ENCODE measurements at places on chromosomes 7 and 10. TPM values are rescaled to one million over a fixed set of nuclear protein-coding genes. Genes with fewer than 3 reads are reported as not detected.
A peak's percentile ranks its signal among the peaks of the same experiment; 100 is the strongest.

Gene AOAH
- total RNA-seq: 20.8 TPM

DNA sequence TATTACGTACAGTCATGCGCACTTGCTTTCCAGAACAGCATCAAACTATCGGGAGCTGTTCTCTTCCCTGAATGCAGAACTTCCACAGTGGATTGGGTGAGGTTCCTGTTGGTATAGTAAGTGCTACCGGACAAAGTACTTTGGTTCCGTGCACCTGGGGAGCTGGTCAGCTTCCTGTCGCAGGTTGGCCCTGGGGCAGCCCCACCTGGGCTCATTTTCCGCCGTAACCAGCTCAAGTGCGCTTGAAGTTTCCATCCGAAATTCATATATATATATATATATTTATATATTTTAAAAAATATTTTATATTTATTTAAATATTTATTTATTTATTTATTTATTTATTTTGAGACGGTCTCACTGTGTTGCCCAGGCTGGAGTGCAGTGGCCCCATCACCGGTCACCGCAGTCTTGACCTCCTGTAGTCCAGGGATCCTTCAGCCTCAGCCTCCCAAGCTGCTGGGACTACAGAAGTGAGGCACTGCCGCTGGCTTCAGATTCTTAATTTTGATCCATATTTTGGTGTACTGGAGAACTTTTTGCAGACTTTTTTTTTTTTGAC is 6.5 kb downstream of the SCART1 start:
- H3K27ac ChIP-seq: no peak overlapping the region
- no peak overlapping the region for H3K4me3 ChIP-seq
- H3K4me1 ChIP-seq: no peaks in the 10 kb centered on the region
- DNase-seq: no peak
- no peaks in the 10 kb centered on the region for H3K27me3 ChIP-seq

Gene STEAP1
- 5.7 TPM for total RNA-seq

Gene CLDN3
- total RNA-seq: 11.8 TPM

GRCh38 chr7:105530546-105530945 is 1.5 kb upstream of the RINT1 start:
- H3K4me3 ChIP-seq: no peak overlapping the region
- no peak overlapping the region for H3K27ac ChIP-seq
- DNase-seq: peak; percentile 62
- H3K27me3 ChIP-seq: no peaks in the 10 kb centered on the region
- peaks cover 11% of the 10 kb centered on the region for H3K4me1 ChIP-seq

GRCh38 chr7:22193450-22193983 is 163.4 kb downstream of the RAPGEF5 start:
- H3K4me1 ChIP-seq: peaks cover 10% of the 10 kb centered on the region
- H3K36me3 ChIP-seq: peaks cover 77% of the 10 kb centered on the region
- peak overlapping the region; percentile 13 for H3K27ac ChIP-seq
- no peaks in the 10 kb centered on the region for H3K27me3 ChIP-seq
- no peak for DNase-seq

DNA sequence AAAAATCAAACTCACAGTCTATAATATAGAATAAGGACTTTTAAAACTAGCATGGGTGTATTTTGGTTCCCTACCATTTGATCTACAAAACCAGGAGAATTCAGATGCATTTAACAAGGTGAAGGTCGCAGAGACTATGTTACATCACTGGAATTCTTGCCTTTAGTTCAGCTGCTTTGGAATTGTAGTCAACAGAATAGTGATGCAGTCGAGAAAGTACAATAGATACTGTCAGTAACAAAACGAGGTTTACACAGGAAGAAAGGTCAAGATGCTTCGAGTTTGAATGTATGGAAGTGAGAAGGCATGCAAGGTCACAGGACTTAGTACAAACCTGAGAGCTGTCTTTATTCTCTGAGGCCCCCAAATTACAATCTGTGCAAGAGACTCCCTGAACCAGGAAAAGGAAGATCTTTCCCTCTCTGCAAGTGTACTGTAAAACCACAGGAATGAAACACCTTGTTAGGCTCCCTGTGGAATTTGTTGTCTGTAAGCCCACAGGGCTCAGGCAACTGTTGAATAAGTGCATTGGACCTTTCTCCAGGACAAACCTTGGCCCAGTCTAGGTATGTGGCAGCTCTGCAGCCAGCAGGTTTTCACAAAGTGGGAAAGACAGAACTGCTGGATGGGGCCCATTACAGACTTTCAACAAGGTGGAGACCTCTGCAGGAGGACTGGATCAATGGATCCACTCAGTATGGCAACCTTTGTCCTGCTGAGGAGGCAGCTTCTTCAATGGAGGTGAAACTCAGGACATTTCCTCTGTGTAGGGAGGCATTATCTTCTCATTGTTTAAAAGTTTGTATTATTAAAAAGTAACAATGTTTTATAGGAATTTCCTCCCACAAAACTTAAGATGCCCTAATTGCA is 101.1 kb upstream of the GSDME start:
- DNase-seq: no peak
- no peaks in the 10 kb centered on the region for H3K4me1 ChIP-seq
- H3K27me3 ChIP-seq: no peaks in the 10 kb centered on the region
- no peak overlapping the region for H3K27ac ChIP-seq

DNA sequence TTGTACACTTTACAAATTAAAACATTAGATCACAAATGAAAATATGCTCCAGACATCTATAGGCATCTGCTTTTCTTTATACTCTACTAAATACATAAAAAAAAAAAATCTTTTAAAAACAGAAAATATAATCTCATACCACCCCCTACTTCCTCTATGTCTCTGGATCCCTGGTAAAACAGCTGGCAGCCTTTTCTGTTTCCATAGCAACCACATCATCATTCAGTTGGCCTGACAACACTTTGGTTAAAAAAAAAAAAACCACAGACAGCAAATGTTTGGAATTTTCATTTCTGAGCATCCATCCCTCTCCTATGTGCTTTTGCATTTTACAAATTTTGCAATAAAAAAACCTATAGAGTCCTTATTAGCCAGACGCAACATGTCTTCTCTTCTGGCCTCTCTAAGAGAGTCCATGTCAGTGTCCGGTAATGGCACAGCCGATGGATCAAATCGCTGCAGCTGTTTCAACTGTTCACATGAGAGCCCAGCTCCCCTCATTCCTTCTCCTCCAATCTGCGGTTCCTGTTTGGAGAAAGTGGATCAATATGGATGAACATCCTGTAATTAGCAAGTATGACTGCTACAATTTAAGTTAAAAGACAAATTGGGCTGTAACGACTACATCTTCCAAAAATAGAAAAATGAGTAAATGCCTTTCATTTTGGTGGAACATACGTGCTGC is 105.6 kb downstream of the NSUN6 start:
- H3K4me1 ChIP-seq: no peaks in the 10 kb centered on the region
- H3K27me3 ChIP-seq: no peaks in the 10 kb centered on the region
- H3K4me3 ChIP-seq: no peak overlapping the region
- H3K27ac ChIP-seq: no peak overlapping the region
- H3K36me3 ChIP-seq: peaks cover 26% of the 10 kb centered on the region

- no peaks in the 10 kb centered on the region for H3K27me3 ChIP-seq
- H3K4me1 ChIP-seq: peaks cover 3% of the 10 kb centered on the region
- DNase-seq: no peak
- peak within 1 kb of the TSS; percentile 87 for H3K27ac ChIP-seq
- H3K36me3 ChIP-seq: no peaks in the 10 kb centered on the region
- peak within 1 kb of the TSS; percentile 74 for H3K4me3 ChIP-seq
Observed at GRCh38 chr7:148884049-148884298, at the start of gene EZH2. Gene EZH2, minus strand, starts transcription at chr7:148884291. Its CDS starts 36,993 bp downstream, at chr7:148847298.

Gene PON2
- 193 TPM for total RNA-seq

- H3K27ac ChIP-seq: no peak overlapping the region
- H3K36me3 ChIP-seq: no peaks in the 10 kb centered on the region
- H3K4me1 ChIP-seq: no peaks in the 10 kb centered on the region
- no peak overlapping the region for H3K4me3 ChIP-seq
Observed at GRCh38 chr7:47772492-47772891, 175.8 kb downstream of the PKD1L1 start.

DNA sequence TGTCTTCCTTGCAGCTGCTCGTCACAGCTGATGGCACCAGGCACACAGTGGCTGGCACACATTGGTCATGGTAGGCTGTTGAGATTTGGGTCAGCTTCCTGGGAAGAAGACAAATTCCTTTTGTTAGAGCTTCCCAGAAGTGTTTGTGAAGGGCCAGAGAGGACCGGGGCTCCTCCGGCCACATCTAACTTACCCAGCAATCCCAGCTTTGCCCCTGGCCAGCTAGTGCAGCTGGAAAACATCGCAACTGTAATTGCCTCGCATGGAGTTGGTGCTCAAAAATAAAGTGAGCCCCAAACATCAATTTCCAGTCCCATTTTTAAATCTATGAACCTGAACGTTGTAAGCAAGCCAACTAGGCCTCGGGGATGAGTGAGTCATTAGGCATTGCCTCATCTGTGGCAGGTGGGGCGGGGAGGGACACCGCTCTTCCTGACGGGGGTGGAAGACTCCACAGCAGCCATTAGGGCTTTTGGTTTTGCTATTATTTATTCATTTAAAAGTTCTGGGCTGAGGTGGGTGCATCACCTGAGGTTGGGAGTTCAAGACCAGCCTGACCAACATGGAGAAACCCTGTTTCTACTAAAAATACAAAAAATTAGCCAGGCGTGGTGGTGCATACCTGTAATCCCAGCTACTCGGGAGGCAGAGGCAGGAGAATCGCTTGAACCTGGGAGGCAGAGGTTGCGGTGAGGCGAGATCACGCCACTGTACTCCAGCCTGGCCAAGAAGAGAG is 12.4 kb downstream of the CPA5 start:
- H3K4me1 ChIP-seq: peaks cover 19% of the 10 kb centered on the region
- H3K27ac ChIP-seq: peak overlapping the region; percentile 65
- no peak overlapping the region for H3K4me3 ChIP-seq
- no peaks in the 10 kb centered on the region for H3K36me3 ChIP-seq
- no peak for DNase-seq
- no peaks in the 10 kb centered on the region for H3K27me3 ChIP-seq

DNA sequence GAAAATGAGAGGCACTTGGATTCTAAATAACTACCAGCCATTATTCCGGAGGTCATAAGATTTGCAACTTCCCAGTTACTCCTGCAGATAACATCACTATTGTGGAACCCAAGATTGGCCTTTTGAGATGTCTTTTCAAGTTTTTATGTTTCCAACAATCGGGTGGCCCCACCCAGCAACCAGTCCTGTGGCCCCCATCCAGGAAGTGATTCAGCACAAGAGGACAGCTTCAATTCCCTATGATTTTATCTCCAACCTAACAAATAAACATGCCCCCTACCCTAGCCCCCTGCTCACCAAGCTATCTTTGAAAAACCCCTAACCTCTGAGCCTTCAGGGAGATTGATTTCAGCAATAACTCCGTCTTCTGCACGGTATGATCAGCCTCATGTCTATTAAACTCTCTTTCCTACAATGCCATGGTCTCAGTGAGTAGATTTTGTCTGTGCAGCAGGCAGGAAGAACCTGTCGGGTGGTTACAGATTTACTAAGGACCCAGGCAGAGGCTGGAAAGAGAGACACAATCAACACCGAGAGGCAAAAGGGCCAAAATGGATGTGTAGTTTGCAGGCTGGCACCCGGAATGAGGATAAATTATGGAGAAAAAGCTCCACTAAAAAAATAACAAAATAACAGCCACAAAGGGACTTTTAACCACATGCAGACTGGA is 83.9 kb upstream of the UNC5B start:
- no peak overlapping the region for H3K27ac ChIP-seq
- no peaks in the 10 kb centered on the region for H3K36me3 ChIP-seq
- H3K4me3 ChIP-seq: no peak overlapping the region
- DNase-seq: no peak

- H3K27me3 ChIP-seq: no peaks in the 10 kb centered on the region
- peaks cover 12% of the 10 kb centered on the region for H3K4me1 ChIP-seq
- H3K4me3 ChIP-seq: no peak overlapping the region
- H3K36me3 ChIP-seq: no peaks in the 10 kb centered on the region
- no peak for DNase-seq
- H3K27ac ChIP-seq: peak overlapping the region; percentile 24
Observed at GRCh38 chr7:150668472-150668911, 17.0 kb upstream of the GIMAP2 start.

Gene LGI1
- not detected for total RNA-seq

DNA sequence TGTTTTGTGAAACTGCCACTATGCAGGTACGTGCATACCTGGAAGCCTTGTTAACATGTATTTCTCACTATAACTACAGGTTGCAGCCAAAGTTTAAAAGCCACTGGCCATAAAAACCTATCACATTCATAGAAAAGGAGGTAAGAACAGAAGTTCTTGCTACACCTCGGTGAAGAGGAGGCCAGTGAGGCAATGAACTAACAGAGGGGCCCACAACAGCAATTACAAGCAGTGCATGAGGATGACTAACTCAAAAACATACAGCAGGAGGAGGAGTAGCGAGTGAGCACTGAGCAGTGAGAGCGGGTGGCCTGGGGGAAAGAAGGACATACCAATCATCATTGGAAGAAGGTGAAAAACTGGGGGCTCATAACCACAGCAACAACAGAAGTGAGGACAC is 51.6 kb downstream of the NUDCD3 start:
- H3K27me3 ChIP-seq: no peaks in the 10 kb centered on the region
- no peak overlapping the region for H3K4me3 ChIP-seq

- no peaks in the 10 kb centered on the region for H3K27me3 ChIP-seq
- H3K36me3 ChIP-seq: peaks cover 42% of the 10 kb centered on the region
- no peak overlapping the region for H3K4me3 ChIP-seq
Observed at GRCh38 chr7:6164491-6164890, 107.9 kb downstream of the CYTH3 start.

GRCh38 chr10:29479981-29480954 is 154.5 kb downstream of the SVIL start:
- peaks cover 11% of the 10 kb centered on the region for H3K4me1 ChIP-seq
- peaks cover 63% of the 10 kb centered on the region for H3K36me3 ChIP-seq
- H3K27ac ChIP-seq: no peak overlapping the region
- no peak for DNase-seq
- no peaks in the 10 kb centered on the region for H3K27me3 ChIP-seq

Gene ICA1
- 27.0 TPM for total RNA-seq

DNA sequence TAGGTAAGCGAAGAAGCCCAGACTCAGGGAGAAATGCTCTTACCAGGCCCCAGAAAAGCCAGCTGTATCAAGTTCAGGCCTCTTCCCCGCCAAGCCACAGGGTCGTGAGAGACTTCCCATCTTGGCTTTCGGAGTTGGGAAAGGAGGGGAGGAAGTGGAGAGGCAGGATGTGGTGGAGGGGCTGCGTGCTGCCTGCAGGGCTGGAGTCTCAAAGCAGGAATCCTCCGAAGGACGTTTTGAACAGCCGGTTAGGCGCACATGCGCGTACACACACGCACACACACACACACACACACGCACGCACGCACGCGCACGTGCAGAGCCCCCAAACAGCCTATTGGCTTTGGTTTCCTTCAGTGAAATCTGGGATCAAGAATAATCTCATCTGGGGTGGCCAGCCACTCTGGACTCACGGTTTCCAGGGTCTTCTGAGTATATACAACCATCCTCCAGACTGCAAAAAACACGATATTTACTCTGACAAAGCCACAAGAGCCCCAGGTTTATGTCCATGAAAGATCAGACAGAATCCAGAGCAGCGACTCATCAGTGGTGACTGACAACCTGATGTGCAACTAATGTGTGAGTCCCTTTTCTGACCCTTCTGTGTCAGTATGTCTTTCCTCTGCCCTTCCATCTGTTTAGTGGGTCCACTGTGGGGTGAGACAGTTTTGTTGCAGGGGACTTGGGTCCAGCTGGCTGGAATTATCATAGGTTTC is 115.0 kb upstream of the ZNF438 start:
- no peak overlapping the region for H3K4me3 ChIP-seq
- no peak overlapping the region for H3K27ac ChIP-seq
- H3K27me3 ChIP-seq: no peaks in the 10 kb centered on the region

Measured in upper lobe of right lung (tissue), 1 donor.